ENCODE measurements at places on chromosomes 16 and 17. TPM values are rescaled to one million over a fixed set of nuclear protein-coding genes. Genes with fewer than 3 reads are reported as not detected.

Gene KRTAP4-6
- total RNA-seq, result not detected

Gene KRTAP2-1
- not detected for total RNA-seq

DNA sequence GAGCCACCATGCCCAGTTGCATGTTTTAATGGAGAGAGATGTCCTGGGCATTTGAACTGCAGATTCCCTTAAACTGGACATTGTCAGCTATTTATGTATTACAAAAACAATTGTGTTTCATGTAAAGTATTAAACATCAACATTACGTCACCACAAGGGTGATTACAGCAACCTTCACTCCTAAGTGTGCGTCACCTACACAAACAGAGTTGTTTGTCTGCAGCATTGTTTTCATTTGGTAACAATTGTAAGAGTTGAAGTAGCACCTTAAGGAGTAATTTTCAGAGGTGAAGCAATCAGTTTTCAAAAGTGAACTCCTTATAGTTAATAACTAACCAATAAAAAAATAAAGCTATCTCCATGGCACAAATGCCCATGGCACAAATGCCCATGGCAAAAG lies 271.4 kb downstream of the IRX3 start:
- H3K4me1 ChIP-seq, result no peaks in the 10 kb centered on the region
- H3K36me3 ChIP-seq, result no peaks in the 10 kb centered on the region
- no peaks in the 10 kb centered on the region for H3K27me3 ChIP-seq
- H3K4me3 ChIP-seq, result no peak overlapping the region
- no peak overlapping the region for H3K27ac ChIP-seq

DNA sequence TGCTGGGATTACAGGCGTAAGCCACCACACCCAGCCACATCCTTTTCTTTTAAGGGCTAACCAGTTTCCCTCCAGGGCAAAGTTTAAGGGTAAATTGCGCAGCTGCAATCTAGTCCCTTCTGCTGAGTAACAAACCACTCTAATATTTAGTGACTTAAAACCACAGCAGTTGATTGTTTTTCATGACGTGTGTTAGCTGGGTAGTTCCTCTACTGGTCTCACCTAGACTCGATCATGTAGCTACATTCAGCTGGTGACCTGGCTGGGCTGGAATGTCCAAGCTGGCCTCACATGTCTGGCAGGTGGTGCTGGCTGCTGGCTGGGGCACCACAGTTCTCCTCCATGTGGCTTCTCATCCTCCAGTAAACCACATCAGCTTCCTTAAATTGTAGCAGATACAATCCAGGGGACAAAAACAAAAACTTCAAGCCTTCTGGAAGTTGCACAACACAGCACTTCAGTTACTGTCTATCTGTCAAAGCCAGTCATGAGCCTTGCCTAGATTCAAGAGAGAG lies 75.5 kb downstream of the GPRC5B start:
- no peak for DNase-seq
- H3K27ac ChIP-seq, result peak overlapping the region; percentile 71
- peaks cover 32% of the 10 kb centered on the region for H3K4me1 ChIP-seq
- no peaks in the 10 kb centered on the region for H3K36me3 ChIP-seq
- no peaks in the 10 kb centered on the region for H3K27me3 ChIP-seq

GRCh38 chr17:57106107-57106835 lies 21.2 kb downstream of the AKAP1 start:
- H3K27ac ChIP-seq, result peak overlapping the region; percentile 14
- peaks cover 73% of the 10 kb centered on the region for H3K4me1 ChIP-seq
- no peak for DNase-seq
- H3K27me3 ChIP-seq, result no peaks in the 10 kb centered on the region
- no peak overlapping the region for H3K4me3 ChIP-seq

DNA sequence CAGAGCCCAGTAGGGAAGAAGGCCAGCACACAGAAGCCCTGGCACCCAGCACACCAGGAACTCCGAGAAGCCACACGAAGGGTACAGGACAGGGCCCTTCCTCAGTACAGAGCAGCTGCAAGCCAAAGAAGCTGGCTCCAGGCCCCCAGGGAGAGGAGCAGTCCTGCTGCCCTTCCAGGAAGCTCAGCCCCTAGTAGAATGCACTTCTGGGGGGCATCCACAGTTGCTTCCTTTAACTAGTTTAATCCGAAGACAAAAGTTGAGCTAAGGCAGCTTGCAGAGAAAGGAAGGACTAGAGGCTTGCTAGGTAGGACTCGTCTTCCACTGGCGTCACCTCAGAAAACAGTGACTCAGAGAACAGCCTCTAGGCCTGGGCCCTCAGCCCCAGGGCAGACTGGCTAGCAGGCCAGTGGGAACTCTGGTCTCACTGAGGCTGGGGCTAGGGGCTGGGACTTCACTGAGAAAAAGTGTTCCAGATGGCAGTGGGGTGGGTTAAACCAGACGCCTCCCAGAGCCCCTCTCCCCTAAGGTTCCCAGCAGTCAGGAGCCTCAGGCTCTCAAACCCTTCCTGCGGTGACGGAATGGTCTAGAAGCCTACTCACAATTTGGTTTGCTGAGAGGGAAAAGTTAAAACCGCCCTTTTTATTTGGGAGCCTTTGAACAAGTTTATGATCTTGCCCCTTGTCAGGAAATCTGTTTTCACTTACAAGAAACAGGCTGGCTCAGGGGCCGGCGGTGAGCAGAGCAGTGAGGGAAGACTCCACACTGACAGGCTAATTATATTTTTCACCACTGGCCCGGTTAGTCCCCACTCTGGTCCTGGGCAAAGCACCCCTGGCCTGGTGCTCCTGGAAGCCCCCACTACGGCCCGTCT lies 41.4 kb downstream of the ACTG1 start:
- H3K4me3 ChIP-seq, result no peak overlapping the region
- H3K4me1 ChIP-seq, result no peaks in the 10 kb centered on the region
- DNase-seq, result no peak
- no peaks in the 10 kb centered on the region for H3K36me3 ChIP-seq
- no peak overlapping the region for H3K27ac ChIP-seq

GRCh38 chr17:70473049-70473448 lies 303.7 kb downstream of the KCNJ2 start:
- H3K36me3 ChIP-seq, result no peaks in the 10 kb centered on the region
- H3K27me3 ChIP-seq, result no peaks in the 10 kb centered on the region
- H3K4me1 ChIP-seq, result no peaks in the 10 kb centered on the region
- H3K27ac ChIP-seq, result no peak overlapping the region
- H3K4me3 ChIP-seq, result no peak overlapping the region

All from heart right ventricle (tissue), 16 donors.